T1000 (cell line): ENCODE measurements at places on chromosomes 4 and X.

DNA sequence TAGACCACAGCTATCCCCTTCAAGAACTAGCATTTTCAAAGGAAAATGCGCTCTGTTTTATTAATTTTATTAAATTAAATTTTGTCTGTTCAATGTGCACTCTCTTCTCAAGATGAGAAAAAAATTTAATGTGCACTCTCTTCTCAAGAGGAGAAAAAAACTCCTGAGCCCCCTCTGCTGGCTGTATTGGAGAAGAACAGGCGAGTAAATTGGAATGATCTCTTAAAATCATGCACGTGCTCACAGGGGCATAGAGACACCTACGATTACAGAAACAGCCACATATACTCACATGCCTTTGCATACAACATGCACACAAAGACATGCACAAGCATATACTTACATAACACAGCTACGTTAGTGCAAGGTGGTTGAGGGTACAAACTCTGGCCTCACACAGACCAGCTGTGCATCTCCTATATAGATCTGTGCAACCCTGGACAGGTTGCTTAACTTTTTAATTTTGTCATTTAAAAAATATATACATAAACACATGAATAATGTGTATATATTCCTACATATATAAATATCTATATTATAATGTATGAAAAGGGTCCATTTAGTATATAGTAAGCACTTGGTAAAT lies 176.2 kb upstream of the CXorf66 start:
- DNase-seq = no peak

DNA sequence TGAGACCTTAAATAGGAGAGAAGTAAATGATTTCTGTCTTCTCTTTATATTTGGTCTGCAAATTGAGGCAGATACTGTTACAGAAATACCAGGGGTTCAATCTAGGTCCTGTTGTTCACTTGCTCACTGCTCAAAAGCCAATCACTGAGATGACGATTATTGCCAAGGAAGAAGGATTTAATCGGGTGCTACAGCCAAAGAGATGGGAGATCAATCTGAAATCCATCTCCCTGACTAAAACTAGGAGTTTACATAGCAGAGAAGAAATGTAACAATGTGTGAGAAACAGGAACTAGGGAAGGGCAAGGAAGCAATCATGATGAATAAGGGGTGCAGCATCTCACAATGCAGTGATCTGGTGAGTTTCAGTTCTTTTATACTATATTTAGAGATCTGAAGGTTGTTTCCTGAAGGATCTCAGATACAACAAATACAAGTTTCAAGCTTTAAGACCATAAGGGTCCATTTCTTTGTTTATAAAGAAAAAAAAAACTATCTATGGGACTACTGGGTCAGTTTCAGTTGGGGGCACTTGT lies 117.9 kb upstream of the FAM9B start:
- DNase-seq = no peak

GRCh38 chr4:184097241-184097605 lies 120.5 kb downstream of the ENPP6 start:
- DNase-seq = no peak

- no peak for DNase-seq
Measured at GRCh38 chrX:102930990-102931756, 5.9 kb upstream of the RAB40AL start.

DNA sequence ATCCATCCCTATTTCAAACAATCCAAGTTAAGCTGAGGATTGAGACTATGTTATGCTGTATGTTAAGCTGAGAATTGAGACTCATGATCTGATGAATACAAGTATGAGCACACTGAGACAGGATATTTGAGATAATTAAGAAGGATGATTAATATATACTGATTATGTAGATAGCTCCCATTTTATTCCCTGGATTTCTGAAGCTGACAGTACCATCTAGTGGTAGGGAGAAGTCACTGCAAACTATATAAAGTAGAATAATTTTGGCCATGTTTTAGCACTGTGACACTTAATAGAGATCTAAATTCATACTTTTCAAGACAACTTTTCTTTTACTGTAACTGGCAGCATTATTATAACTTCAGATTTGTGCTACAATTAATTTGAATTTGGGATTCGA lies 63.8 kb upstream of the HPRT1 start:
- no peak for DNase-seq

- DNase-seq = no peak
Measured at GRCh38 chrX:24668111-24668510, 21.0 kb upstream of the PCYT1B start.

DNA sequence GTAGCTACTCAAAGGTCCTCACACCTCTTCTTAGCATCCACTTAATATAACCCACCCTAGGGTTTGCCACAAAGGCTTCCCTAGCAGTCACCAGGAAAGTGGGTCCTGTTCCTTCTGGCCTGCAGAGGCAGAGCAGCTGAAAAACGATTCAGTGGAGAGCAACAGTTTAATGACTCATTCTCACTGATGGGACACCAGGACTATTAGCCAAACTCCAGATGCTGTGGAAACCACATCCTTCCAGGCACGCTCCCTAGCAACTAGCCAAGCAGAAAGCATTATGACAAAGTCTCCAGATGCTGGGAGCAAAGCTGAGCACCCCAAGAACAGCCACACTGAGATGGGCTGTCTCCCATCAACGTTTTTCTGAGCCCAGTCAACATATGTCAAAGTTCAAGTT lies 30.3 kb upstream of the UTP14A start:
- DNase-seq = no peak

DNA sequence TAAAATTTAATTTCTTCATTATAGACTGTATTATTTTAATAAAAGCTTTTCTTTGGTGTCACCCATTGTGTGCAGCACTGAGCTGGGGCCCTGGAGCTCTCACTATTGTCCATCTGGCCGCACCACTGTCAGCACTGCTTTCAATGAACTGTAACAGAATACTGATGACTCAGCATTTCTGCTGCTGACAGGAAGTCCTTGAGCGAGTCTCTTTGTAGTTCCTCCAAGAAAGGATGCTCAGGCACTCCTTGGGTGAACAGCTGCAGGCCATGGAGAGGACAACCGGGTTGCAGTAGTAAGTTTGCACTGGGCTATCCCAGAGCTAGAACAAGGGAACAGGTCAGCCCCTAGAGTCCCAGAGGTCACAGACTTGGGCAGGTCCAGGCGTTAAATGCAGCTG lies 81.6 kb downstream of the SORBS2 start:
- no peak for DNase-seq

GRCh38 chr4:15677507-15677988 lies 4.1 kb upstream of the FAM200B start:
- no peak for DNase-seq

DNA sequence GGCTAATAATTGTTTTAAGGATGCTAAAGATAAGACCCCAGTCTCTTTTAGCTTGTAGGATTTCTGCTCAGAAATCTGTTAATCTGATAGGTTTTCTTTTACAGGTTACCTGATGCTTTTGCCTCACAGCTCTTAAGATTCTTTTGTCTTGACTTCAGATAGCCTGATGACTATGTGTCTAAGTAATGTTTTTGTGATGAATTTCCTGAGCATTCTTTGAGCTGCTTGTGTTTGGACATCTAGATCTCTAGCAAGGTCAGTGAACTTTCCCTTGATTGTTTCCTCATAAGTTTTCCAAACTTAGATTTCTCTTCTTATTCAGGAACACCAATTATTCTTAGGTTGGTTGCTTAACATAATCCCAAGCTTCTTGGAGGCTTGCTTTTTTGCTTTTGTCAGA lies 104.1 kb downstream of the ZNF518B start:
- no peak for DNase-seq

DNA sequence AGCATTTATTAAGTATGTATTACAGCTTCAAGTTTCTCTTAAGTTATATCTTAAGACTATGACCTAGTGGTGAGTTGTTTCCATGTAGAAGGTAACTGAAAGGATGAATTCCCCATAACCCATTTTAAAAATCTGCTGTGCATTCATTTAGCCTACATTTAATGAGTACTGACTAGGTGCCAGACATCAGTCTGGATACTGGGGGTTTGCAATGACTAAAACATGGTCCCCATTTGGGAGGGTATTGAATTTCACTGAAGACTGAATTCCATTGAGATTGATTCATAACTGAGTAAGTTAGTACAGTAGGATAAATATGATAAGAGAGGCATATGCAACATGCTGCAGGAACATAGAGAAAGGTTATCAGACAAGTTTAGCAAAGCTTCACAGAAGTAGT lies 241.5 kb downstream of the FRAS1 start:
- DNase-seq = no peak

DNA sequence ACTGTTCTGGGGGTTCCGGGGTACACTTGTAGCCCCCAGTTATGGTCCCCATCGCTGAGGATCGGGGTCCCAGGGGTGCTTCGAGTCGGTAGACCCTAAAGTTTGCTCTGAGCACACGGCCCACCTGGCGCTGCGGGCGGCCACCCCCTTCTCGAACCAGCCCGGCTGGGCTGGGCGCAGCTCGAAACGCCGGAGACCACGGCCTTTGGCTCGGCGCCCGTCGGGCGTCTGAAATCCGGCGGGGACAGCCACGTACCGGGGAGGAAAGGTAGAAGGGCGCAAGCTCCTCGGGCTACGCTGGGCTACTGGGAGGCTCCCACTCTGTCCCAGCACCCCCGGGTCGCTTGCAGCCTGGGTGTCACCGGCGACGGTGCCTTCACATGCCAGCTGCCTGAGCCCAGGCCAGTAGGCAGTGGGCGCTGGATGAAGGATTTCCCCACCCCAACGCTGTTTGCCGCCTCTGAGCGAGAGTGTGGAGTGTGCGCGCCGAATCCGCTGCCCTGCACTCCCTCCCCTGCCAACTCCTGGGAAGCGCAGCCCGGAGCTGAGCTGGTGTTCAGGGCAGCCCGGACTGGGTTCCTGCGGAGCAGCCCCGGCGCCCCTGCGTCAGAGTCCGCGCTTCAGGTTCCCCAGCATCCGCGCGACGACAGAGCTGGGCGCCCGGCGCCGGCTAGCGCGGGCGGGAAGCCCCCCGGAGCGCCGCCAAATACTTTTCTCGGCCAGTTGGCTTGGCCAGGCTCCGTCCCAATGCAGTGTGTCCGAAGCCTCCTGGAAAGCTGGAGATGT lies 637 bp downstream of the MAMLD1 start:
- no peak for DNase-seq

DNA sequence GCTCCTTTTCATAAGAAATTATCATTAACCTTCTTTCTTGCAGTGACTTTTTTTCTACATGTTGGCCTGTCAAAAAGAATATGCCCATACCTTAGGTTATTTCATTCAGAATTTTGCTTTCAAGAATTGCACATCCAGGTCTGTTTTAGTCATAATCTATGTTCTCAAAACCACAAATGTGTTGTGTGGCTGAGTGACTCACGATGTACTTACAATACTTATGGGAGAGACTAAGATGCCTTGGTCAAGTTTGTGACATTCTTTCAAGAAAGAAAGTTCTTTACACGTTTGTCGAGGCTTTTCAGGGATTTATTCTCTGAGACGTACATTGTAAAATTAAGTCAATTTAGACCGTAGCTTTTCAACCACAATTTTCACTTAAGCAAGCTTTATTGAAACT lies 396.7 kb downstream of the FSTL5 start:
- no peak for DNase-seq

- DNase-seq = no peak
Measured at GRCh38 chrX:50971395-50971794, 60.9 kb downstream of the BMP15 start.

DNA sequence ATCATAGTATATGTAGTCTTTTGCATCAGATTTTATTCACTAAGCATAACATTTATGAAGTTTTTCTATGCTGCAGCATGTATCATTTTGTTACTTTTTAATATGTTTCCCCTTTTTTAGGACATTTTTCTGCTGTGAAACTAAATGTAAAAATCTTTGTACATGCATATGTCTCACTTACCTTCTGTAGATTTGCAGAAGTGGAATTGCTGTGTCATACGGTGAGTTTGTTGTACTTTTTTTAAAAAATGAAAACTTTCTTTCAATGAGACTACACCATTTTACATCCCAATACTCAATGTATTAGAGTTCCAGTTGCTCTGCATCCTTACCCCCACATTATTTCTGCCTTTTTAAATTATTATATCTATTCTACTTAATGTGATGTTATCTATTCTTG lies 868.9 kb downstream of the PDHA2 start:
- DNase-seq = no peak

GRCh38 chr4:18250564-18250963 lies 229.0 kb upstream of the LCORL start:
- DNase-seq = no peak

- no peak for DNase-seq
Measured at GRCh38 chrX:44621078-44621477, 78.4 kb upstream of the FUNDC1 start.

GRCh38 chr4:183600189-183600685 lies 58.7 kb downstream of the RWDD4 start:
- no peak for DNase-seq

- no peak for DNase-seq
Measured at GRCh38 chr4:107592519-107592918, 127.5 kb downstream of the PAPSS1 start.

- DNase-seq = no peak
Measured at GRCh38 chrX:116276261-116276660, 105.7 kb downstream of the AGTR2 start.

DNA sequence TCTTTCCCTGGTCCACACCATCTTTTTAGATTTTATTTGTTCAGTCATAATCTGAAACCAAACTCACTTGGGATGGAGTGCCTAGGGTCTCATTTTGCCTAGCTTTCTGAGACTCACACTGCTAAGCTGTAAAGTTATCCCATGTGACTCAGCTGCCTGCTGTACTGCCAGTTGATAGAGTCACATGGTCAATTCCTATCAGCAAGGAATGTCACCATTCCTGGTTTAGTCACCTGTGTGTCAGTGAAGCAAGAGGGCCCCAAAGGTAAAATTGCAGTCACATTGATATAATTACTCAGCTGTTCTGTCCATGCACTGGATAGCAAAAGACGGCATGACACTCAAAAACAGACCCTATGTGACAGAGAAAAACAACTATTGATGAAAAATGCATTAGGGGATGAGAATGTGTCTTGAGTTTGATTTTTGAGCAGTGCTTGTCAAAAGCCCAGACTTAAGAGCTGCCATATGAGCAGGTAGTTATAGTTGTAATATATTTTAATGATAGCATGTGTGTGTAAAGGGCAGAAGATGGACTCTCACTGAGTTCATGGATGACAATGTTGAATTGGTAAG lies 413.2 kb downstream of the PPARGC1A start:
- no peak for DNase-seq

- no peak for DNase-seq
Measured at GRCh38 chrX:155406429-155406828, 24.5 kb downstream of the F8A2 start.
